Pulmonary artery endothelial cell (primary cell): ENCODE measurements at places on chromosomes 6 and 20. TPM values are rescaled to one million over a fixed set of nuclear protein-coding genes. Genes with fewer than 3 reads are reported as not detected.

Gene KCNK15
- not detected in 2 replicates for total RNA-seq

- DNase-seq: no peak
Measured at GRCh38 chr20:48957533-48957932, 36.0 kb downstream of the ARFGEF2 start.

- DNase-seq: no peak
Measured at GRCh38 chr6:54873599-54873998, 27.0 kb downstream of the FAM83B start.

DNA sequence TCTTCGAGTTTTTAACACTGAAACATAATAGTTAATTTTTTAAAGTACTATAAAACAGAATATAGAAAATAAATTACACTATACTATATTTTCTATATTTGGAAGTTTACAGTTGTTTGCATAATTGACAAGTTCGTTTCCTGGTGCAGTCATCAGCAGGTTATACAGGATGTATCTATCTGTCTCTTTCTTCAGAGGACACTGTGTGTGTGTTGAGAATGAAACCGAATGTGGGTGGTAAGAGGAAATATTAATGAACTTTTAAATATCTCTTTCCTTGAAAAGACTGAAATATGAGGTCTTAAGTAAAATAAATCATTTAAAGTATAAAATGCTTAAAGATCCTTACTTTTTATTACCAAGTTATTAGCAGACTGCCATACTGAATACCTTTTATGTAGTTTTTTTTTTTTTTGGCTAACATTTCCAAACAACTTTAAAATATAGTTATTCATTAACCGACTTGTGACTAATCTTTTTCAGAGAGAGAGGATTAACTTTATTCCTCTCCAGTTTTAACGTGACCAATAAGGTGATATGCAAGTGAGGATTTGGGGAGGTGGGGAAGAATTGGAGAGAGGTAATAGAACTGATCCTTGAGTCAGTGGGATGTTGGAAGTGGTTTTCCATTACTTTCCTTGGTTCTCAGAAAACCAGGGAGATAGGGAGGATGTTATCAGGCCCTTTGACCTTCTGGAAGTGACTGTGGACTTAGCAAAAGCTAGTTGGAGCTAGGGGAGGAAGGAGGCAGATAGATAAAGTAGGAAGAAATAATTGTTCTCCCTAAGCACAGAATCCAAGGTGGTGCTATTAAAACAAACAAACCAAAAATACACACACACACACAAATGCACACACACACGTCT, 380.0 kb upstream of the FLRT3 start:
- DNase-seq: no peak

- no peak for DNase-seq
Measured at GRCh38 chr6:124055963-124056362, 252.3 kb downstream of the NKAIN2 start.

DNA sequence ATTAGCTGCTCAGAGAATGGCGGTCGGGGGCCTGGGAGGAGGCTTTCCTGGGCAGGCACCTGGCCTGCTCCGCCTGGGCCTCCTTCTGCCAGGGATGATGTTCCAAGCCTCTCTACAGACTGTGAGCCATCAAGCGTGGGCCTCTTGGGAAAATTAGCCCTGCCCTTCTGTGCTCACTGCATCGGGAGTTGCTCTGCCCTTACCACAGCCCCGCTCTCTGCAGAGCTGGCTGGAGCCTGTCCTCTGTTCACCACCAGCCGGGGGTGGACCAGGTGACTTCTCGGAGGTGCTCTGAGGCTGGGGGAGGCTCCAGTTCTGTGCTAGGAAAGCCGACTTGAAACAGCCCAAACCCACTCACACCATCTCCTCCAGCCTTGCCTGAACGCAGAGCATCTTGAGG, 24.2 kb downstream of the MDGA1 start:
- no peak for DNase-seq

- no peak for DNase-seq
Measured at GRCh38 chr6:123636782-123637181, at the start of gene TRDN. TRDN (minus strand) TSS chr6:123636950; CDS start chr6:123636775, 175 bp downstream.

DNA sequence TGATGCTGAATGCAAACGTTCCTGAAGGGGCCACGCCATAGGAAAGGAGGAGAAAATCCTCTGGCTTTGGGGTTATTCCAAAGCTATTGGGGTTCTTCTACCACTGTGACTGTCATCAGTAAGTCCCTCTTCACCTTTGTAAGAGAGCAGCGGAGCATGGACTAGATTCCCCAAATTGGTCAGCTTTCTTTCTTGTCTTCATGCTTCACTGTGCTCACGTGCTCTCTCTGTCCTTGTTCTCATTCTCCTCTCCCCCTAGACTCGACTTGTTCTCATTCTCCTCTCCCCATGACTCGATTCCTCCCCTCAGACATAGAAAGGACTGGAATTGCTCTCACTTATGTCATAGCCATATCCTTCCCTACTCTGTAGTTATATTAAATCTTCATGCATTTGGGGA, 54.8 kb upstream of the ADGRG6 start:
- no peak for DNase-seq

DNA sequence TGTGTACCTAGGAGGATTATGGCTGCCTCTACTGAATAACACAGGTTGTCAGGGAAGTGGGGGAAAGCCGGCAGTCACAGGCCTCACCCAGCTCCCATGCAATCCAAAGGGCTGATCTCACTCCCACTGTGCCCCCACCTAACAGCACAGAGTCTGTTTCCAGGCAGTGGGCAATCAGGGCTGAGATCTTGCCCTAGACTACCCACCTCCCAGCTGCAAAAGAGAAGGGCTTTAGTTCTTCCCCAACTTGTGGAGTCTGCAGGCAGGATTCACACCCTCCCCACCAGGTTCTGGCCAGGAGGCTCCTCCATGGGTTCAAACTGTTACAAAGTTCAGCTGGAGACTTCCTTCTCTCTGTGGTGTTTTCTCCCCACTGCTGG, 66.0 kb upstream of the OLIG3 start:
- no peak for DNase-seq

DNA sequence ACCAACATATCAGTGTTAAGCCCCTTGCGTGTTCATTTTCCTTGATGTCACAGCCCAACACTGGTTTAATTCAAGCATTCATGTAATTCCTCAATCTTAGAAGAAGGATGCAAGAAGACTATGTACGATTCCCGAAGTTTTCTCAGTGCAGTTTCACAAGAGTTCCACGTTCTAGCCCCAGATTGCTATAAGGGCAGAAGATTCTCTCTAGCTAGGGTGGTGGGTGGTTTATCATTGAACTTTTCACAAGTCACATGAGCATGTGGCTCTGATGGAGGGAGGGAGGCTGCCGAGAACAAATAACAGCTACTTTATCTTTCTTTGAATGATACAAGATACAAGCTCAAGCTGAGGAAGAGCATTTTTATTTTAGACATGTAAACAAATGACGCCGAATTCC, 71.9 kb upstream of the NHSL1 start:
- no peak for DNase-seq
